Left cardiac atrium (tissue), 4 donors: ENCODE measurements at places on chromosomes 3 and 15. TPM values are rescaled to one million over a fixed set of nuclear protein-coding genes. Genes with fewer than 3 reads are reported as not detected.

RBP2 gene
- not detected for total RNA-seq

GRCh38 chr3:123583561-123583960 is 1.3 kb downstream of the HACD2 start:
- DNase-seq, result no peak

GRCh38 chr3:69219101-69219708 is 96.8 kb upstream of the LMOD3 start:
- DNase-seq, result no peak

FOXL2NB gene
- total RNA-seq, result not detected

- no peak for DNase-seq
Observed at GRCh38 chr3:154886437-154886836, 193.7 kb upstream of the MME start.

ATOSA gene
- 27.6 TPM for total RNA-seq

SERINC4 gene
- 0.24 TPM for total RNA-seq

DNA sequence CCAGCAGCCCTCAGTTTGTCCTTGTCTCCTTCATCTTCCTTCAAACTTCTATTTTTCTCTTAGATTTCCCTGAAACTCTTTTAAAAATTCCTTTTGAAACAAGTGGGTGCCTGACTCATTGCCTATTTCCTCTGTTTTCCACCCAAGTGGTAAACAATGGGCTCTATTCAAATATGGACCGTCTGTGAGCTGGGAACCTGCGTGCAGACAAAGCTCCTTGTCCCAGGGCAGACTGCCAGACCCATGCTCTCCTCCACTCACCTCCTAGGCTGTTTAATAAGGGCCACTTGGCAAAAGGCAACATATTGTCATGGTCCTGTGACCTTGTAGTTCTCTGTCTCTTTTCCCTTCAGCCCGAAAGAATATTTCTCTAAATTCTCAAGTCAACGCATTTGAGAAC is 332.7 kb upstream of the THBS1 start:
- peak; percentile 36 for DNase-seq

GRCh38 chr3:126958638-126959085 is 24.3 kb upstream of the PLXNA1 start:
- DNase-seq, result peak; percentile 14

DNA sequence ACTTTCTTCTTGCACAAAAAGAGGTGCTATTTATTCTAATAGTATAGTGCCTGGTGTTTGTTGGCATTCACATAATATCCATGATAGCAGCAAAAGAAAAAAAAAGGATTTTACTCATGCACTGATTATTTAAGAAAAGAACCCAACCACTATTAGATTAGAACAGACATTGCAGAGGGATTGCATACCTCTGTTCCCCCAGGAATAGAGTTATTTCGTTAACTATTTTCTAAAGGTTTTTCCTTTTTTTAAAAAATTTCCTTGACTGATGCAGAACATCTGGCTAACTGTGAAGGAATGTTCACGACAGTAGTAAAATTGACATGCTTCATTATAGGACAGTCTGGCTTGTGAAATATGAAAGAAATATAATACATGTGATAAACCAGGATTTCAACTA is 136.6 kb upstream of the PTX3 start:
- no peak for DNase-seq

DNA sequence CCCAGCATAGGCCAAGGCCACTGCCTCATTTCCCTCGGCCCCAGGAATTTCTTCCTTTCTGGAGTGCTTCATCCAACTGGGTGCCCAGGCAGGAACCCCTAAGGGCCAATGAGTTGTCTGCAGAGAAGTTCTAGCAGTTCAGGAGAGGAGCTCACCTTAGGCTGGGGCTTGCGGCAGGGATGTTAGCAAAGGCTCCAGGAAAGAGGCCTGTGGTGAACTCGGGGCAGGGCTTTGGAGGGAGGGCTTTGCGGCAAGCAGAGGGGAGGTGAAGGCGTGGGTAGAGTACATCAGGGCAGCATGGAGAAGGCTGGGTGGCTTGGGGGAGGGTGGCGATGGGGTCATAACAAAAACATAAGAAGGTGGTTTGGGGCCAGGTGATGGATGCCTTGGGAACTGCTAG is 1.1 kb downstream of the GHRL start:
- DNase-seq, result no peak

- DNase-seq, result no peak
Observed at GRCh38 chr15:90008607-90009006, 7.5 kb downstream of the ZNF710 start.

- no peak for DNase-seq
Observed at GRCh38 chr15:58862326-58862725, 71.2 kb downstream of the SLTM start.

DNA sequence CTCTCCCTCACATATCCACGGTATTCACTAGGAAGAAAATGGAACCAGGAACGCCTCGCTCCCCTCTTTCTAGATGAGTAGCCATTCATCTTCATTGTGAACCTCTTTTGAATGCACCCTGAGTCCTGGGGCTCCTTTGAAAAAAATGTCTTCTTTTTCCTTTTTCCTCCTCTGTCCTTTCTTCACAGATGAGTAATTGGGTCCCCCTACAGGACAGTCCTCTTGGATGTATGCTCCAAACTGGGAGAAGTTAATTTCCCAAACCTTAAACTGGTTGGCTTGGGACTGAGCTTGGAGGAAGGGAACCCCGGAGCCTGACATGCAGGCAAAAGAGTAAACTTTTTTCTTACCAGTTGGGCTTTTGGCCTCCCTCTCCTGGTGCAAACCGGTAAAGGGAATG is 108.8 kb downstream of the DPH6 start:
- DNase-seq, result no peak

DNA sequence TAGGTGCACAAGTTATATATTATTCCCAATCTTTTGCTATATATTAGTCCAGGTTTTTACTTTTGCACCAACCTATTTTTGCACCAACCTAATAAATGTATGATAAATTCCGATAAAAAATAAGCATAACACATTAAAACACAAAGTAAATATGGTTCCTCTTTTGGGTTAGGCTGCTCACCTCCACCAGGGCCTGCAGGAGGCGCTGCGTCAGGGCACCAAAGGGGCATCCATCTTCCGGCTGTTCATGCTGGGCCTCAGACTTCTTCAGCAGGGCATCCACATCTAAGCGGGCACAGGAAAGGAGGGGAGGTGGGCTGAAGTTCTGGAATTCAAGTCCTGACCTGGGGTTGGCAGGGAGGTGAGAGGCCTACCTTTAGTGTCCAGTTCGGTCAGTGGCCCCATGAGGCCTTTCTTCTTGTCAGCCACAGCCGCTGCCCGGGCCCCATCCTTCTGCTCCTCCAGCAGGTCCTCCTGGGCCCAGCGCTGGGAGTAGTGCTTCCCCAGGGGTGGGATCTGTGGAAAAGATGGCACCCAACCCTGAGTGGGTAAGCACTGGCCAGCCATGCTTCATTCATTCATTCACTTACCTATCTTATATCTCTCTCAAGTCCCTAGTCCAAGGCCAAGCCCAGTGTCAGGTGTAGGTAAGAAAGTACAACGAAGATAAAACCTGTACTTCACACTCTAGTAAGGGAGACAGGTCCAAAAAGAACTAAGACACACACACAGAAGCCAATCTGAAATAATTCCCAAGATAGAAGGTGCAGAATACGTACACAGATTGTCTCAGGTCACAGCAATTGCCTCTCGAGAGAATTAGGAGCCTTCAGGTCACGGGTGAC is 5.2 kb downstream of the TADA3 start:
- no peak for DNase-seq

- no peak for DNase-seq
Observed at GRCh38 chr3:5488771-5489170, 301.3 kb downstream of the EDEM1 start.

DNA sequence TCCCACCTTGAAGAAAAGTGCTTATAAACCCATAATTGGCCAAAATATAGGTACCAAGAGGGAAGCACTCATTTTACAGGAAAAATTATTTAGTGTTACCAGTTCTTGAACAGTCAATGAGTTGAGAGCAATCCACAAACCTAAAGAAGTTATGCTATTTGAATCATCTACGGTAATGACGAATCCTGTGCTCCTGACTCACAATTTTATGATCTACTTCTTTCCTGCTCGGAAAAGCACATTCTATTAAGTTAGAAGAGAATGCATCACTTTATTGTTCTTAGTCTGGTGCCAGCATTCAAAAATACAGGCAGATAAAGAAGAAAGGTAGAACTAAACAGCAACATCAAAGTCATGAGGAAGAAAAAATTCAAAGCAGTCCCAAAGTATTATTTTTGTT is 33.2 kb downstream of the CHRM5 start:
- no peak for DNase-seq
